ENCODE measurements at places on chromosomes 3 and 15.

- no peak for DNase-seq
Measured at GRCh38 chr15:99509686-99510461, 55.9 kb upstream of the MEF2A start.

DNA sequence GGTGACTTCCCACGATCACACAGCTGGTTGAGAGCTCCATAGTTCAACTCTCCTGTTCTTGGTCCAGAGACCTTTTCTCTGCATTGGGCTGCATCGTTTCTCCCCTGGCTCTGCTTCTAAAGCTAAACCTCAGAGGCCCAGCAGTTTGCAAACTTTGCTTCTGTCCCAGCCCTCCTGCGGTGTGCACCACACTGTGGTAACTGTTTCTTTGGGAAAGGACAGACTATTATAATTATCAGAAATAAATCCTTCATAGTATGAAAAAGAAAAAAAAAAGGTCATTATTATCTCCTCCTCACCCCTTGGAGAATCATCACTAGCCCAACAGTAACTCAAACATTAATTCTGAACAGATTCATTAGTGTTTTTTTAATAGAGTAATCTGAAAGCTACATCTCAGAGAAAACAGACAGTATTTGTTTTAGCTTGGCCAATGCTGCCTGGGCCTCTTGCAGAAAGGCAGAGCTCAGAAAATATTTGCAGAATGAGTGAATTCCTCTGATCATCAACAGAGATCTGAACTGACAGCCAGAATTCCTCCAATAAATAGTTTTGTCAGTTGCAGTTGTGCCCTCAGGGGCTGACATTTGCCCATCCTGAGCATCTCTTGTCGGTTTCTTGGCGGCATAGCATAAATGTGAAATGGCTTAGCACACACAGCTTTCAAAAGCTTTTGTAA is 52.9 kb downstream of the BFSP2 start:
- no peak for DNase-seq

- no peak for DNase-seq
Measured at GRCh38 chr3:143831208-143831607, 17.1 kb downstream of the SLC9A9 start.

DNA sequence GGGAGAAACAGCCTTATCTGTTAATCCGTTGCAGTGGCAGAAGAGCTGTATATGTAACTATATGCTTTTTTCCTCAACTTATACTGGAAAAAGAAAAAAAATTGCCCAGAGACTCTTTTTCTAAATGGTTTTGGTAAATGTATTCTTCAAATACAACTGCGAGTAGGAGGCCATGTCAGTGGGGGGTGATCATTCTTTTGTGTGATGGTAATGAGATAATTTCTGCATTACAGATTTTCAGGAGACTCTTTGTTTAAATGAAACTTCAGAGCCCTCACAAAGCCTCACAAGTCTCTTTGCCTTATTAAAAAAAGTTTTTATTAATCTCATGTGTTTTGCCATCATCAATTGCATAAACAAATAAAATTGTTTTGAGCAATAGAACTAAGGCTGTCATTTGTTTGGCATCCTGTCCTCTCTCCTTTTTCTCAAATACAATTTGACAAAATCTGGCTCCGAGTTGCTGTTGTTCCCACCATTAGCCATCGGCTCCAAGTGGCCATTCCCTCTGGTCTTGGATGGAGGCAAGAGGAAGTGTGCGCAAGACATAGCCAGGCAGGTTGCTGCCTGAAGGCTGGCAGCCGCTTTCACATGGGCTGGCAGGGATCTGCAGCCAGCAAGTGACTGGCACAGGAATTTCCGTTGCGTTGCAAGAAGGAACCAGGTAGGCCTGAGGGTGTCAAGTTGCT is 116.7 kb downstream of the FNDC3B start:
- DNase-seq: no peak

GRCh38 chr15:97731859-97732258 is 228.6 kb upstream of the ARRDC4 start:
- no peak for DNase-seq

- no peak for DNase-seq
Measured at GRCh38 chr3:195508185-195508584, 34.9 kb downstream of the PPP1R2 start.

DNA sequence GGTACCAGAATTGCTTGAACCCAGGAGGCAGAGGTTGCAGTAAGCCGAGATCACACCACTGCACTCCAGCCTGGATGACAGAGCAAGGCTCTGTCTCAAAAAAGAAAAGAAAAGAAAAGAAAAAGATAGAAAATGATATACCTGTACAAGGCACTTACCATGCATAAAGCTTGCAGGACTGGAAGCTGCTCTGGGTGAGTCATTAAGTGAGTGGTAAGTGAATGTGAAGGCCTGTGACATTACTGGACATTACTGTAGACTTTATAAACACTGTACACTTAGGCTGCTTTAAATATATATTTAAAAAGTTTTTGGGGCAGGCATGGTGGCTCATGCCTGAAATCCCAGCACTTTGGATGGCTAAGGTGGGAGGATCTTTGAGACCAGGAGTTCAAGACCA is 99.2 kb downstream of the SLMAP start:
- DNase-seq: no peak

GRCh38 chr3:52123106-52123725 is 31.0 kb downstream of the POC1A start:
- DNase-seq: peak; percentile 72

DNA sequence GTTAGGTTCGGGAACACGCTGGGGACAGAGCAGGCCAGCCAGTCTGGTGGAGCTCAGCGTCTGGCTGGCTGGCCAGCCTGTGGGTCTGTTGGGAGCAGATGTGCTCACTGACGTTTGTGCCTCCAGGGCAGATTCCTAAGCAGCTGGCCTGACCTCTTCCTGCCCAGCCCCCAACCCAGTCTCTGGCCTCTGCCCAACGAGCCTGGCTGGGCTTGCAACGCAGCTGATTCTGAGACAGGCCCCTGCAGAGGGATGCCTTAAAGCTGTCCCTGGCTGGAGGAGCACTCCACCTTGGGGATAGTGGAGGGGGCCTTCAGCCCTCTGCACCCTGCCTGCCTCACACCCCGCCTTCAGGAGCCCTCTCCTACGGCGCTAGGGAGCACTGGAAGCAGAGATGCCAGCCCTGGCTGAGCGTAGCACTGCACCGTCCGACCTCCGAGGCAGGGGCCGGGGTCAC is 46.0 kb downstream of the KLF13 start:
- peak; percentile 68 for DNase-seq

DNA sequence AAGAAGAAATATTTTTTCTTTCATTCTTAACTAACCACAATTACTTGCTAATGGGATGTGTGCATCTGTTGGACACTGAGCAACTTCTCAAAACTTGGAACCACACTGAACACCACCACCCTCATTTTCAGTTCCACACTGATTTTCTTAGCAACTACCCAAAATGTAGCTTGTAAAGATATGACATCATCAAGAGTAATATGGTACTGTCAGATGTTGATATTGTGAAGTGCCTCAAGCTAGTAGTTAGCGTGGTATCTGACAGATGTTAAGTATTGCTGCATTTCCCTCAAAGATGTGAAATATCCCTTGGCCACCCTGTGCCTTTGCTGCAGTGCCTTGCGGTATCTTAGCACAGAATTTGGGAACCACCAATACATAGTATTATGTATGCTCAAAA is 9.3 kb downstream of the RFTN1 start:
- DNase-seq: no peak

GRCh38 chr3:106168962-106169750 is 300.3 kb upstream of the CBLB start:
- peak; percentile 37 for DNase-seq

DNA sequence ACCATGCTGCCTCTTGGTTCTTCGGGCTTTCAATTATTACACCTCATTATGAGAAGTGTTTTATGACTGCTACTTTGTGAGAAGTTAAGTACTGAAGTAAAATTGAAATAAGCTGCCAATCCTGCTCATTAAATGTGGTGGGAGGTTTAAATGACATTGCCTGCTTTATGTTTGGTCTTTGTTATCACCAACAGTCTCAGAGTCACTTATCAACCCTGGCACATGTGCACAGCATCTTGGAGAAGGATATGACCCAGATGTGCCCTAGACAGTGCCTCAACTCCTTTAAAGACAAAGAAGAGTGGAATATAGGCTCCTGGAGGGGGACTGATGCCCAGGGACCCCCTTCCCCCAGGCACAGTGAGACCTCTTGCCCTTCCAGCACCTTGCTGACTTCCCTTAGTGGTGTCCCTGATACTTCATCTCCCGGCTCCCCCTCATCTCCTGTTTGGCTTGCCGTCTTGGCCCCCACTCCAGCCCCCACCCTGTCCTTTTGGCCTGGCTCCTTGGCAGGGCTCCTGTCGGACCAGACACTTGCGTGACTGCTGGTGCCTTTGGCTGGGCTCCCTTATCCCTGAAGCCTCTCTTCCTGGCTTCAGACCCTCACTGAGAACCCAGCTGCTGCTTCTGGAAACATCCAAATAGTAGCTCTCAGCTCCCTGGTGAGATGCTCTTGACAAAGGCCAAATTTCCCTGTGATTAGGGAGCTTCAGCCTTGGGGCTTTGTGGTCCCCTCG is 39.8 kb downstream of the ARHGAP31 start:
- peak; percentile 77 for DNase-seq

DNA sequence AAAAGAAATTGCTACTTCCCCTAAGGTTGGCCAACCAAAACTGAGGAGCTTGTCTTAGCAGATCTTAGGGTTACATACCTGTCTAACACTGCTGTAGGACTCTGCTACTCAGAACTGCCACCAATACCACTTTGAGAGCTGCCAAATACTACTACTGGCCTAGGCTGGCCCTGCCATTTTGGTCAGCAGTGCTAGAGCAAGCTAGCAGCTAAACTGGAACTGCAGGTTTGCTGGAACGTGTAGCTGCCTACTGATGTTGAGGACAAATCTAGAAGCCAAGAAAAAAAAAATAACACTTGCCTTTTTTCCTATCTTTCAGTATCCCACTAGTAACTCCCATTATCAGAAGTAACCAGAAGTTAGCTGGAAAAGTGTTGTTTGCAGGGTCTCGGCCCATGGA is 387.4 kb downstream of the RBMS3 start:
- DNase-seq: no peak

- no peak for DNase-seq
Measured at GRCh38 chr3:24437326-24437725, 57.3 kb downstream of the THRB start.

DNA sequence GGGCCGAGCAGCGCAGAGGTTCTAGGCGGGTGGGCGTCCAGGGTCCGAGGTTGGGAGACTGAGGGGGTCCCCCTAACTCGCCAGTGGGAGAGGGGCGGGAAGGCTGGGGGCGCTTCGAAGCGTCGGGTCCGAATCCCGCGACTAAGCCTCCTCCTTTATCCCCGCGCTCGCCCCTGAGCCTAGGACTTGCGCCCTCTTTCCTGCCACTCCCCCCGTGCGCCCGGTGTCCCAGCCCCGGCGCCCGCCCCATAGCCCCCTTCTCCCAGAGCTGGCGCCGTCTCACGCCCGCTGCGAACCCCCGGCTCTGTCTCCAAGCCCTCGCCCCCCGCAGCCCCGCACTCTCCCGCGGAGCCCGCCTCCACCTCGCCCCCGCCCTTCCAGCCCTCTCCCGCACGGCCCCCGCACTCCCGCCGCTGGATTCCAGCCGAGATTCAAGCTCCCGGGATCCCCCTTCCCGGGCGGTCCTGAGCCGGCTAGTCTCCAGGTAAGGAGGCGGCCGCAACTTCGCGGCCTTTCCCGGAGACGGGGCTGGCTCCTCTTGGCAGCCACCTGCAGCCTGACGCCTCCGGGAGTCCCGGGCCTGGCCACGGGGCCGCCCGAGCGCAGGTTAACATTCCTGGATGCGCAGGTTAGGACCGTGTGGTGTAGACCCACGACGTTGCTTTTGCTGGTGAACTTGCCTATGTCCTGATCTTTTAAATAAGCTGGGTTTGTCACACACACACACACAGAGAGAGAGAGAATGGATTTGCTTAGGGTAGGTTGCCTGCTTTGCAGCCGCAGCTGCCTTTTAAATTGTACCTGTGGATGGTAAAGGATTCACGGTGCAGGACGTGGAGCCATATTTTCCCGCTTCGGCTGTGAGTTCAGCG is 563 bp downstream of the PXYLP1 start:
- peak; percentile 40 for DNase-seq

- DNase-seq: no peak
Measured at GRCh38 chr3:115396801-115397200, 226.5 kb upstream of the GAP43 start.

DNA sequence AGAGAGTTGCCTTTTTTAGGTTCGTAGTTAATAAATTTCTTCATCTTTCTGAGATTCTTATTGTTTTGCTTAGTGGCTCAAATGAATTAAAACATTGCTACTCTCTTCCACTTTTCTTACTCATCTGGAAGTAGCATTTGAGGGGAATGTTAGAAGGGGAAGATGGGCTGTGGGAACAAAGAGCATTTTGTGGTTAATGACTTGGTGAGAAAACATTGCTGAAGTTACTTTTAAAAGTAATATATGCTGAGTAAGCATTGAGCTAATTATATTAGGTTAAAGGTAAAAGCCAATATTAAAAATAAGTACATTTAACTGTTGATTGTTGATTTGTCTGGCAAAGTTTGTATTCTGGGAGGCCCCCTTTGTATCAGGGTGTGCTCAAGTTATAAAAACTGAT is 5.7 kb downstream of the MORF4L1 start:
- no peak for DNase-seq

DNA sequence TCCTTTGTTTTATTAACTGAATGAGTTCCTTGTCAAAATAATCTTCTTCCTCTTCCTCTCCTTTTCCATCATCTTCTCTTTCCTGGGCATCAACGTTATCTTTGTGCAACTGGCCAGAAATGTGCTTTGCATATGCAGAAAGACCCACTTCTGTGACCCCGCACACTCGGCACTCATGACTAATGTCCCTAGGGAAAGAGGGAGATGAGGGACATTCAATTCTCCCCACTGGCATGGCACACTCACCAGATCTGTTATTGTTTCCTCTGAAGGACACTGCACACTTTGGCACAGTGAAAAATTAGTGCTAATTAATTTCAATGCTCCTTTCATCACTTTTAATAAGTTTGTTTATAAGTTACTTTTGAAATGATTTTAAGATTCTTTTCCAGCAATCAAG is 34.0 kb downstream of the ZNF106 start:
- DNase-seq: peak; percentile 40
